Body of pancreas (tissue), 4 donors: ENCODE measurements at places on chromosomes 16 and 17.

DNA sequence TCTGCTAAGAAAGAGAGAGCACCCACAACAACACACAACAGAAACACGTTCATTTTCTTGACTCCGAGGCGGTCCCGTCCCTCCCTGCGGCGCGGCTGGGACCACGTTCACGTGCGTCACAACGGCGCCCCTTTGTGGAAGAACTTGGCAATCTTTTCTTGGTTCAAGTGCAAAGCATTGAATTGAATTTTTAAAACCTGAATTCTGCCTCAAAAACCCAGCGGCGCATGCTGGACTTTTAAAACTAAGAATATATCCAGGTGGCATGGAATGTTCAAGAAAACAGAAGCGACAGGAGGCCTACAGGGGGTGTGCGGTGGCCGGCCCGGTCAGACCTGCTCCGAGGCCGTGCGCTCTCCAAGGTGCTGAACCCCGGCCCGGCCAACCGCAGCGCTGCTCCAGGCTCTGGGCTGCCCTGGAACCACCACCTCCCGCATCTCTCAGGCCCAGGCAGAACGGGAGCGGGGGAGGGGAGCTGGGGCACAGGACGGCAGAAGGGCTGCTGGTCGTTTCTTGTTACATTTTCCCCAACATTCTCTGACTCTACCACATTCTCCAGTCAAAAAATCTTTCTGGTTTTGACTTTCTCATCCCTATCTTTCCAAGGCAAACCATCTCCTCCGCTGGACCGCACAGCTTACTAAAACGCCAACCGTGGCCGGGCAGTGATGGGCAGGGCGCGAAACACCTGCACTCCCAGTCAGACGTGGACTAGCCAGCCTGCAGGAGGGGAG, 3.4 kb upstream of the HEXD start:
- DNase-seq, result peak; percentile 77

GRCh38 chr17:45688820-45689219, 95.3 kb upstream of the CRHR1 start:
- DNase-seq, result no peak

DNA sequence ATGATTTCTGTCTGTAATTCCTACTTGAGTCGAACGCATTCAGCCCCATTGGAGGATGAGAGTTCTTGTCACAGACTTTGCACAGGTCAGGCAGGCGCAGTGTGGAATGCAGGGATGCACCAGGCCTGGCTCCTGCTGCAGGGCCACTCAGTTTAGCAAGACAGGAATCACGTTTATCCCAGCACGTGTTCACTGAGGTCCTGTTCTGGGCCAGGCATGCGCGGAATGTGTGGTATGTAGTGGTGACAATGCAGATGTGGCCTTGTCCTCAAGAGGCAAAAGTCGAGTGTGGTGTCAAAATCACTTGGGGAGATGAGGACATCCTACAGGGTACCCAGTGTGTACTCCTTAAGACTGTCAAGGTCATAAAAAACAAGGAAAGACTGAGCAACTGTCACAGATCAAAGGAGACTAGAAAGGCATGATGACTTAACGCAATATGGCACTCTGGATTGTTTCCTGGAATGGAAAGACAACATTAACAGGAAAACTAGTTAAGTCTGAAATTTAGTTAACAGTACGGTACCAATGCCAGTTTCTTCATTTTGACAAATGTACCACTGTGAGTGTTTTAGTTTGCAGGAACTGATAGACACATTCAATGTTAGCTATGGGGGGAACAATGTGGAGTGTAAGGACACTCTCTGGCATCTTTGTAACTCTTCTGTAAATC, 121.5 kb upstream of the ADAMTS18 start:
- no peak for DNase-seq

- DNase-seq, result peak; percentile 14
These were observed 23.7 kb upstream of the BCO1 start for GRCh38 chr16:81214745-81215166.

GRCh38 chr17:48878920-48879898, 13.4 kb upstream of the ATP5MC1 start:
- peak; percentile 56 for DNase-seq
